Activated CD4-positive, alpha-beta memory T cell treated with anti-CD3 and anti-CD28 coated beads, Interleukin-2, amount 10 ng/mL, durations not matched to agents 7 days and 5 days (primary cell): ENCODE measurements at places on chromosomes 11 and 22. TPM values are rescaled to one million over a fixed set of nuclear protein-coding genes. Genes with fewer than 3 reads are reported as not detected.

GRCh38 chr11:79071190-79071589 lies 369.6 kb downstream of the TENM4 start:
- no peaks in the 10 kb centered on the region for H3K27me3 ChIP-seq
- H3K4me1 ChIP-seq = no peaks in the 10 kb centered on the region
- H3K27ac ChIP-seq = no peak overlapping the region

- H3K27me3 ChIP-seq = no peaks in the 10 kb centered on the region
- no peak overlapping the region for H3K4me3 ChIP-seq
- H3K4me1 ChIP-seq = peaks cover 33% of the 10 kb centered on the region
- no peaks in the 10 kb centered on the region for H3K36me3 ChIP-seq
Measured at GRCh38 chr22:20238901-20239675, 29.0 kb downstream of the RTN4R start.

- H3K4me3 ChIP-seq = peak overlapping the region; percentile 88
- peak overlapping the region; percentile 88 for H3K27ac ChIP-seq
- DNase-seq = peak; percentile 43
- peaks cover 34% of the 10 kb centered on the region for H3K27me3 ChIP-seq
Measured at GRCh38 chr11:76234416-76235232, 28.3 kb upstream of the WNT11 start.

GRCh38 chr22:37019309-37020191 lies at the start of the genes MPST and TST:
MPST (plus strand) TSS chr22:37019742; CDS start chr22:37019837, 95 bp downstream.
TST (minus strand) TSS chr22:37019447; CDS start chr22:37018732, 715 bp downstream.
- no peaks in the 10 kb centered on the region for H3K27me3 ChIP-seq
- peak within 1 kb of the TSS; percentile 90 for H3K4me3 ChIP-seq
- H3K4me1 ChIP-seq = peaks cover 20% of the 10 kb centered on the region
- peak within 1 kb of the TSS; percentile 74 for H3K27ac ChIP-seq
- H3K36me3 ChIP-seq = no peaks in the 10 kb centered on the region
- peak; percentile 63 for DNase-seq

- no peak for DNase-seq
- H3K4me1 ChIP-seq = peaks cover 7% of the 10 kb centered on the region
- peaks cover 5% of the 10 kb centered on the region for H3K36me3 ChIP-seq
- H3K27ac ChIP-seq = no peak overlapping the region
Measured at GRCh38 chr22:30717331-30717921, 22.8 kb downstream of the OSBP2 start.

DNA sequence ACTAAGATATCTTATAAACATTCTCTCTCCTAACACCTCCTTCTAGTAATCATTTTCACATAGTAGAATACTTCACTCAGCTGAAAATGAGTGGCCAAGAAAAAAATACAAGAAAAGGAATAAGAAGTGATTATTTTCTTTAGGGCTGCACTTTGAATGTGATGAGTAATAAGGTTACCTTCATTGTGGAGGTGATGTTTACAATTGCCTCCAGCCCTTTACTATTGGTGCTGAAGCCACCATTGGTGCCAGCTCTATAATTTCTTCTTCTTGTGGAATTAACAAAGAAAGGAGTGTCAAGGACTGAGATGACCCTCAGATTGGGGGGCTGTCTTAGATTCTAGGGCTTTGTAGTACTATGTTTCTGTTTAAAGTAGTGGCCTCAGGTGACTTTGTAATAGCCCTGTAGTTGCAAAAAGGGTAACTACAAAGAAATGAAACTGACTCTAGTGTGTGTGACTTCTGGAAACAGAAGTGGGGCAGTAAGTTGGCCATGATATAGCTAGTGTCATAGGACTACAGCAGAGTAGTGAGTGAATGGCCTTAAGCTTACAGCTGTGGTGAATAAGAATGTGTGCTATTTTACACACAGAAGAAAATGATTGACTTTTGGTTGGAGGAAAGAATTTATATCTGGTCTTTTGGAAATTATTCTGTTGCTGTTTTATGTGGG lies 287.2 kb downstream of the TMEM135 start:
- H3K4me1 ChIP-seq = no peaks in the 10 kb centered on the region
- H3K4me3 ChIP-seq = no peak overlapping the region
- peaks cover 7% of the 10 kb centered on the region for H3K36me3 ChIP-seq
- no peak overlapping the region for H3K27ac ChIP-seq
- DNase-seq = no peak
- H3K27me3 ChIP-seq = no peaks in the 10 kb centered on the region

- H3K27ac ChIP-seq = no peak overlapping the region
Measured at GRCh38 chr11:2744166-2744565, 44.4 kb upstream of the KCNQ1OT1 start.

DNA sequence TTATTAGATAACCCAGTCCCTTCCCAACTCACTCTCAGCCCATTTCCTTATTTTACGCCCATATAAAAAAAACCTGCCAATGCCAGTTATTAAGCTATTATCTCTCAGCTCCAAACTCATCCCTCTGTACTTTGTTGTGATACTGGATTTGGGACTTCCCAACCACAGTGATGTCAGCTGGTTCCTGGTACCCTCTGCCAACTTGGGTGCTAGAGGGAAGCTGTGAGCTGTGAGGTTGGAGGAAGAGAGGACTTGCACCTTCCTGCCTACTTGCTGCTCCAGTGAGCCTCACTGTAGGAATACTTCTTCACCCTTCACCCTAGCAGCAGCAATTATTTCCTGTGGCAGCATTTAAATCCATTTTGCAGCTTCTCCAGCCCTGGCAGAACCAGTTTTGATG lies 19.2 kb upstream of the CSF2RB start:
- peaks cover 20% of the 10 kb centered on the region for H3K4me1 ChIP-seq
- DNase-seq = no peak
- H3K27me3 ChIP-seq = peaks cover 3% of the 10 kb centered on the region
- H3K36me3 ChIP-seq = peaks cover 17% of the 10 kb centered on the region

GRCh38 chr22:22099833-22100812 lies 117.5 kb upstream of the TOP3B start:
- peaks cover 2% of the 10 kb centered on the region for H3K36me3 ChIP-seq
- no peak for DNase-seq
- H3K27ac ChIP-seq = no peak overlapping the region
- H3K4me3 ChIP-seq = no peak overlapping the region

DNA sequence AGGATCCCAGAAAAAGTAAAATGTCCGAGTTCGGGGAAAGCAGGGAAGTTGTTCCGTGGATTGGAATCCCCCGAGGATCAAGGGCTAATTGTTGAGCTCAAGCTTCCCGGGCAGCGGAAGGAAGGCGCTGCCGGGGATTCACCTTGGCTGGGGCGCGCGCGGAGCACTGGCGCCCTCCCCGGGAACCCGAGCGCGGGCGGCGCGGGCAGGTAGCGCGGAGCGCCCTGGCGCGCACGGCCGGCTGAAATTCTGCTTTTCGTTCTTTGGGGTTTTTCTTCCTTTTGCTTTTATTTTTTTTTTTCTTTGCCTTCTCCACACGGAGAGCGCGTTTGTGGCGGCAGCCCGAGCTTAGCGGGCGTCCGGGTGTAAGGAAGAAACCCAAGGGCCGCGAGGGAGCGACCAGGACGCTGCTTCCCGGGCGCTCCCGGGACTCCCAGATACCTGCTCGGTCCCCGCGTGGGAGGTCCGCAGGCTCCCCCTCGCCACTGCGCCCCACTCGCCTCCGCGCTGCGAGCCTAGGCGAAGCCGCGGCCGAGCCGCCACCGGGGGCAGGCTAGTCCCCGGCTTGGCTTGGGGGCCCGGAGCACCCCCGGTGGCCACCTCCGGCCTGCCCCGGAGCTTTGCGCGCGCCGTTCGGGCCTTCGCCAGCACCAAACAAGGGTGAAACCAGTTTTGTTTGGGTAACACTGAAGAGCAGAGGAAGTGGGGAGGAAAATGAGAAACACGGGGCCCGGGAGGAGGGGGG lies 4.8 kb upstream of the IGF2 start:
- H3K27ac ChIP-seq = no peak overlapping the region
- DNase-seq = no peak
- H3K36me3 ChIP-seq = no peaks in the 10 kb centered on the region
- peaks cover 72% of the 10 kb centered on the region for H3K27me3 ChIP-seq

DNA sequence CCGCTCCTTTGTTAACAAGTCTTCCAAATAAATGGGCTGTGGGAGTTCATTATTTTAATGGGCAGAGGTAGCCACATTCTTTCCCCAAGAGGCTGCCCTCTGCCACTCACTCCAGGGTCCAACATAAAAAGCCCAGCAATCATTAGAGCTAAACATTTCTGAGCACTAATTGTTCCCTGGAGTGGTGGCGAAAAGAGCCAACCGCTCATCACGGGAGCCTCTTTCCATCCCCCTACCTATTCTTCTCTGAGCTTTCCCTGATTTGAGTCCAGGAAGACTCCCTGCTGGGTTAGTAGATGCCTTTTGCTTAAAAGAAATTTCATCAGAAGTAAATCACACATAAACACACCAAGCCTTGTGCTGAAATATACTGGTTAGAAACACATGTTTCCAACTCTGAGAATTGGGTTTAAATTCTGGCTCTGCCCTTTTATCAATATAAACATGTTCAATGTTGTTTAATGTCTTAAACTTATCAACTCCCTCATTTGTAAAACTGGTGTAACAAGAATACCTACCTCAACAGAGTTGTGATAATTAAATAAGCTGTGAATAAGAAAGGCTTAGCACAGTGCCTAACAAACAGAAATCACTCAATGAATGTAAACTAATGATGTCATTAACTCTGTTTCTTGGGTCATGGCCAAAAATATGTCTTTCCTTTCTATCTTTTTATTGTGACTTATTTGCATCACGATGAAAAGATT lies at the start of gene OR5A2:
OR5A2 (minus strand) TSS at position 53 of the 707 bp plus-strand sequence. CDS start 3,460 bp downstream, outside the sequence.
- H3K27me3 ChIP-seq = peaks cover 8% of the 10 kb centered on the region
- no peak for DNase-seq
- H3K4me1 ChIP-seq = peaks cover 9% of the 10 kb centered on the region
- H3K27ac ChIP-seq = no peak within 1 kb of the TSS

- H3K4me1 ChIP-seq = peaks cover 35% of the 10 kb centered on the region
- DNase-seq = no peak
- no peak overlapping the region for H3K4me3 ChIP-seq
- no peaks in the 10 kb centered on the region for H3K36me3 ChIP-seq
Measured at GRCh38 chr11:34176751-34177209, 71.4 kb downstream of the NAT10 start.

DNA sequence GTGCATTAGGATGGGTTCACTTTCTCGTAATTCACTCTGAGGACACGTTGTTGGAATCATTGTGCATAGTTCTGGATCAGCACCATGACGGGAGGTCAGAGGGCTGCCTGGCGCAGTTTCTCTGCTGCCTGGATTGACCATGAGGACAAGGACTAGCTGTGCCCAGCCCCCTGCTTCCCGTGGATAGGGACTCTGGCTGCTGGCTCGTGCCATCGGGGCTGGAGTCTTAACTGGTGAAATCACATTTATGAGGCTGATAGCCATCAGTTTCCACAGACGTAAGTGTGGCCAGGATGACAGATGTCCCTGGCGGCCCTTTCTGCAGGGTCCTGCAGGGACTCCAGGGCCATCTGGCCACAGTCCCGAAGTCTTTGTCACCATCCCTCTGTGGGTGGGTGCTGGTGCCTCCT lies 24.1 kb upstream of the GRAMD4 start:
- H3K27ac ChIP-seq = no peak overlapping the region
- peaks cover 23% of the 10 kb centered on the region for H3K4me1 ChIP-seq
- no peak for DNase-seq
- no peak overlapping the region for H3K4me3 ChIP-seq

DNA sequence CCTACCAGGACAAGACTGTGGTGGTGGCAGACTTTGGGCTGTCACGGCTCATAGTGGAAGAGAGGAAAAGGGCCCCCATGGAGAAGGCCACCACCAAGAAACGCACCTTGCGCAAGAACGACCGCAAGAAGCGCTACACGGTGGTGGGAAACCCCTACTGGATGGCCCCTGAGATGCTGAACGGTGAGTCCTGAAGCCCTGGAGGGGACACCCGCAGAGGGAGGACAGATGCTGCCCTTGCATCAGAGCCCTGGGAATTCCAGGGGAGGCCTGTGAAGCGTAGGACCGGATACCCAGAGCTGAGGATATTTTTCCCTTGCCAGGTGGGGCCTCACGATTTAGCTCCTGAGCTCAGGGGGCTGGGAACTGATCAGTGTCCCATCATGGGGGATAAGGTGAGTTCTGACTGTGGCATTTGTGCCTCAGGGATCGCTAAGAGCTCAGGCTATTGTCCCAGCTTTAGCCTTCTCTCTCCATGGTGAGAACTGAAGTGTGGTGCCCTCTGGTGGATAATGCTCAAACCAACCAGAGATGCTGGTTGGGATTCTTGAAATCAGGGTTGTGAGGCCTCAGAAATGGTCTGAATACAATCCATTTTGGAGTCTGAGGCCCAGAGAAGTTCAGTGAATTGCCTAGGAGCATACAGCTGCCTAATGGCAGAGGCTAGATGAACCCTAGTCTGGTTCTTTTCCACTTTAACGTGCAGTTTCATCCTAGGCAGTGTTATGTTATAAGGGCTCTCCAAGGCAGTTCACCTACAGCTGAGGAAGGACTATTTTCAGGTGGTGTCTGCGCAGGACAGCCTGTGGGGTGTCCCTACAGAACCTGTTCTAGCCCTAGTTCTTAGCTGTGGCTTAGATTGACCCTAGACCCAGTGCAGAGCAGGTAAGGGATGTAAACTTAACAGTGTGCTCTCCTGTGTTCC lies 19.5 kb downstream of the PIK3IP1 start:
- H3K4me1 ChIP-seq = peaks cover 5% of the 10 kb centered on the region
- no peak overlapping the region for H3K27ac ChIP-seq
- no peak overlapping the region for H3K4me3 ChIP-seq

DNA sequence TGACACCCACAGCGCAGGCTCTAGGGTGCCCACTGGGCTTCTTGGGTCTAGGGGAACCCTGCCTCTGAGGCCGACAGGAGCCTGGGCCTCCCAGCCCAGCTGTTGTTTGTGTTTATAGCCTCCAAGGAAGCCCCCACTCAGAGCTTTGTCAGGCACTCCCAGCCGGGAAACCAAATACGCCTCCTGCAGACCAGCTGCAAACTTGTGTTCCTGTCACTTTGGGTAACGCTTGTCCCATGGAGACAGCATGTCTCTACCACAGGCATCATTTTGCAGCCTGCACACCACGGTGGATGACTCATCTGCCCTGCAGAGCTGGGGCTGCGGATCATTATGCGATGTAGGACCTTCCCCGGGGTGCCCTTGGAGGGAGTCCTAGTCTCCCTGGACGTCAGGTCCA lies 40.6 kb upstream of the CRYBB3 start:
- H3K27ac ChIP-seq = no peak overlapping the region
- no peak overlapping the region for H3K4me3 ChIP-seq
- no peaks in the 10 kb centered on the region for H3K36me3 ChIP-seq
- H3K27me3 ChIP-seq = no peaks in the 10 kb centered on the region

- no peak for DNase-seq
- no peaks in the 10 kb centered on the region for H3K4me1 ChIP-seq
- no peak overlapping the region for H3K4me3 ChIP-seq
- no peaks in the 10 kb centered on the region for H3K27me3 ChIP-seq
Measured at GRCh38 chr11:100294748-100295147, 392.3 kb upstream of the ARHGAP42 start.

GRCh38 chr11:11752679-11753078 lies 89.1 kb upstream of the USP47 start:
- H3K4me3 ChIP-seq = no peak overlapping the region
- H3K36me3 ChIP-seq = no peaks in the 10 kb centered on the region
- no peaks in the 10 kb centered on the region for H3K4me1 ChIP-seq
- peaks cover 16% of the 10 kb centered on the region for H3K27me3 ChIP-seq

The ZDHHC13 gene
- 26.8 TPM for total RNA-seq

The INS gene
- not detected for total RNA-seq

The CDKN1C gene
- 0.60 TPM for total RNA-seq

The KRTAP5-2 gene
- total RNA-seq = not detected

The KCNC1 gene
- not detected for total RNA-seq

The PLAAT2 gene
- not detected for total RNA-seq

The PKDREJ gene
- total RNA-seq = not detected

The TTLL1 gene
- total RNA-seq = 8.5 TPM

The IGF2 gene
- 0.70 TPM for total RNA-seq

The EP300 gene
- total RNA-seq = 68.4 TPM

The KRTAP5-11 gene
- not detected for total RNA-seq

The OLFML1 gene
- not detected for total RNA-seq

The OR6A2 gene
- not detected for total RNA-seq

The DCDC1 gene
- not detected for total RNA-seq
